Activated CD8-positive, alpha-beta memory T cell treated with anti-CD3 and anti-CD28 coated beads for 1 hour (primary cell): ENCODE measurements at places on chromosomes 16 and 17.

DNA sequence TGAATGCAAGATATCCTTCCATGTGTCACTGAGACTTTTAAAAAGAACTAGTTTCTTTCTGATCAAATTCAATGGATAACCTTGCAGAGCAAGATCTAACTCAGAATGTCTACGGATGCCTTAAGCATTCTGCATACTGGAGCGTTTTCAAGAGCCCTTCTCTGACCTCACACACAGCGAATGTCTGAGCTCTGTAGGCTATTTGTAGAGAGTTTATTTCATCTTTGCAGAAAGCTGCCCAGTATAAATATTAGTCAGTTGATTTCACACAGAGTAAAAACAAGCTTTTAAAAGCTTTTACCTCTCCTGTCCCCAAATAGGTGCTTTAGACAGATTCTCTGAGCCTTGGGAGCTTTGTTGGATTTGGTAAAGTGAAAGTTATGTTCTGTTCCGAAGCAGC, 165.0 kb downstream of the RBFOX1 start:
- DNase-seq: no peak

DNA sequence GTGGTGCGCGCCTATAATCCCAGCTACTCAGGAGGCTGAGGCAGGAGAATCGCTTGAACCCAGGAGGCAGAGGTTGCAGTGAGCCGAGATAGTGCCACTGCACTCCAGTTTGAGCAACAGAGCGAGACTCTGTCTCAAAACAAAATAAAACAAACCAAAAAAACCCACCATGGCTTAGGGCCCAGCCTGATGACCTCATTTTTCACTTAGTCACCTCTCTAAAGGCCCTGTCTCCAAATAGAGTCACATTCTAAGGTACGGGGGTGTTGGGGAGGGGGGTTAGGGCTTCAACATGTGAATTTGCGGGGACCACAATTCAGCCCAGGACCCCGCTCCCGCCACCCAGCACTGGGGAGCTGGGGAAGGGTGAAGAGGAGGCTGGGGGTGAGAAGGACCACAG, 1.4 kb upstream of the STH start:
- DNase-seq: no peak

- DNase-seq: no peak
These were observed 3.2 kb downstream of the ZSCAN10 start for GRCh38 chr16:3095869-3096268.

DNA sequence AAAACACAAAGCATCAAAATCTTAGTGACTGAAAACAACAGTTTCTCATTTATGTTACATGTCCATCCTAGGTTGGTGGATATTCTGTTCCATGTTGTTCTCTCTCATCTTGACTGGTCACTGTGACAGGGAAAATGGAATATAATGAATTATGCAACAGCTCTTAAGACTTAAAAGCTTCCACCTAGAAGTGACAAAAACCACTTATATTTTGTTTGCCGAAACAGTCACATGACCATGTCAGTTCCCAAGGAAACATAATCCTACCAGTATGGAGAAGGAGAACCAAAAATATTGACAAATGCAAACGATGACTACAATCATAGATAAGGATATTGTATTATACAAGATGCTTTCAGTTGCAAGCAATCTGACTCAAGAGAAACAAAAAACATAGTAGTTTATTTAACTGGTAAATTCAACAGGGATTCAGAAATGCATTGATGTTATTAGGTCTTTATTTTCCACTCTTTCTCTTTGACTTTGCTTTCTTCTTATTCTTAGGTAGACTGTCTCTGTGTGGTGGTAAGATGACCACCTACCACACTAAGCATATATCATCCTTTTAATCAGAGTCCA, 103.8 kb downstream of the SSH2 start:
- DNase-seq: no peak

DNA sequence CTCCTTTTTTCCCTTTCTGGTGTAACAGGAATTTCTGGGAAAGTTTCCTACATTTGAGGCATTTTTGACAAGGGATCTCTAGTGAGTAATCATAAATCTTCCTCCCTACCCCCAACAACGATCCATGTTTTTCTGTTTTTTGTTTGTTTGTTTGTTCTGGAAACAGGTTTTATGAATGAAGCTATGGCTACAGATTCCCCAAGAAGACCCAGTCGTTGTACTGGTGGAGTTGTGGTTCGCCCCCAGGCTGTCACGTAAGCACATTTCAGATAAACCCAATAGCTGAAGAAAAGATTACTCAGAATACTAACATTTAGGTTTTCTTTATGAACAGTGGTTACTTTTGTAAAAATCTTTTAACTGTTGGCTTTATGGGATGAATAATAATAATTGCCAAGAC, 1.6 kb downstream of the BCAS3 start:
- DNase-seq: no peak

DNA sequence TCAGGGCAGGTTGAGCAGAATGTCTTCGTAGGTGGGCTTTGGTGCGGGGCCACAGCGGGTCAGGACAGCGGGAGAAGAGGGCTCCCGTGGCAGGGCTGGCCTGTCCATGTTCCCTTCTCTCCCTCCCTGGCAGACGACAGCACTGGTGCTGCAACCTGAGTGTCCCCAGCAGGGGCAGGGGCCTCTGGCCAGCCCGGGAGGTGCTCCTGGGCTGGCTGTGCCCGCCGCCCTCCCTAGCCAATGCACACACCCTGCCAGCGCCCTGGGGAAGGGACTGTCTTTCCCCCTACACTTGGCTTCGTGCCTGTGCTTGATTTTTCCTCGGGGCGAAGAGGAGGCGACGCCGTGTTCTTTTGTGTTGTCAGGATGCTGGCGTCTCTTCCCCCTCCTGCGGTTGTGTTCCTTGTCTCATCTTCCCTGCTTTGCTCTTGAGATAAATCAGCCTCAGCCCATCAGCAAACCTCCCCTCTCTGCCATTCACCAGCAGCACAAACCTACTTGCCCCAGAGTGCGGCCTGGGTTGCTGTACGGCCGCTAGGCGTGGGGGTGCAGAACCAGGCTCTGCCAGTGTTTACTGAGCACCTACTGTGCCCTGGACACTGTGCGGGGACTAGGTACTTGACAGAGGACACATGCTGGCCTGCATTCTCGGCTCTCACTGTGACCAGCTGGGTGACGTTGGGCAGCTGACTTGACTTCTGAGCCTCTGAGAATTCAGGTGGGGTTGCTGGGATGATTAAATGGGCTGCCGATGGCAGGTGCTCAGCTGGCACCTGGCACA, 237.3 kb upstream of the CIBAR2 start:
- no peak for DNase-seq

GRCh38 chr17:15039366-15039765, 225.8 kb downstream of the PMP22 start:
- no peak for DNase-seq

GRCh38 chr16:66388350-66389139, 22.1 kb downstream of the CDH5 start:
- no peak for DNase-seq

- no peak for DNase-seq
These were observed 51.7 kb downstream of the ASIC2 start for GRCh38 chr17:33241390-33241789.
